ENCODE measurements at places on chromosomes 5 and 9.

DNA sequence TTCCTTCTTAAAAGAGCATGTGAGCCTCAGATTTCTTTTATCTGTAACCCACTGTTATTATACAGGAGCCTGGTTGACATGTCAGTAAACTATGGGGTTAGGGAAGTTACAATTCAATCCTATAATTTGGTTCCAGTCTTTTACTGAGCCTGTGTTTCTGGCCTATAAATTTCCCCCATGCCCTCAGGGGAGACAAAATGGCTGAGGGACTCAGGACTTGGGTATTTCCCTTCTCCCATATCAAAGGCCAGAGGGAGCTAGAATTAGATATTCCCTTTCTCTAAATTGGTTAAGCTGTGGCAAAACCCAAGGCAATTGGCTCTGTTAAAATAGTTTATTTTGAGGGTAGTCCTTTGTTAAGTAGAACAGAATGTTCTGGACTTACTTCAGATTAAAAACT, 823.2 kb downstream of the TLE1 start:
- no peak for DNase-seq

DNA sequence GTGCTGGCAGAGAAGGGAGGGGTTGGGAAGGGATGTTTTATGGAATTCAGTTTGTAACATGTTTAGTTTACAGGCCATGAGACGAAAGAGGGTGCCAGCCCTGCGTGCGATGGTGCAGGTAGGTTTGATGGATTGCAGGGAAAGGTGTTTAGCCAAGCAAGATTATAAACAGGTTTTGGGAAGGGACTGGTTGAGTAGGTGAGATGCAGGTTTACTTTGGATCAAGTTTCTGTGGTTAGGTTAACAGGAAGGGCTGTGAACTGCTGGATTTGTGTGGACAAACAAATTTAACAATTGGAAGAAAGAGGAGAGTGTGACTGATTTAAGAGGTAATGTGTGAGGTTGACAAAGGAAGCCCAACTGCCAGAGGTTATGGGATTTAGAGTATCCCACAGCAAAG, 32.6 kb upstream of the GPX3 start:
- DNase-seq = no peak

- no peak for DNase-seq
Observed at GRCh38 chr5:115084246-115084793, 85.4 kb downstream of the TRIM36 start.

GRCh38 chr9:14616188-14616982, 76.8 kb downstream of the ZDHHC21 start:
- DNase-seq = no peak

DNA sequence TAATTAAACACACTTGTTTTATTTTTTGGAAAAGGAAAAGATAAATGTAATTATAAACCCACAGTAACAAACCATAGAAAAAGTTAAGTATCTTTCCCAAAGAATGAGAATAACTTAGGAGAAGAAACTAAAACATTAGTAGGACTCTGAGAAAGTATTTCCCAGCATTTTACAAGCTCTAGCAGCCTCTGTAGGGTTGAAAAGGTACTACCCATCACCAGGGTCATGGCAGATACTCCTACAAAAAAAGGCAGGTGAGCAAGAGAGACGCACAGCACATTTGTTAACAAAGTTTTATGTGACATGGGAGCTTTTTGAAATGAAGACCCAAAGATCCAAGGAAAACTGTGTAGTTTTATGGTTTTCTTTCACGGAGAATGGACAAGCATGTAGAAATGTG, 77.7 kb upstream of the FAM169A start:
- DNase-seq = no peak
